ENCODE measurements at places on chromosomes 7 and 10.

DNA sequence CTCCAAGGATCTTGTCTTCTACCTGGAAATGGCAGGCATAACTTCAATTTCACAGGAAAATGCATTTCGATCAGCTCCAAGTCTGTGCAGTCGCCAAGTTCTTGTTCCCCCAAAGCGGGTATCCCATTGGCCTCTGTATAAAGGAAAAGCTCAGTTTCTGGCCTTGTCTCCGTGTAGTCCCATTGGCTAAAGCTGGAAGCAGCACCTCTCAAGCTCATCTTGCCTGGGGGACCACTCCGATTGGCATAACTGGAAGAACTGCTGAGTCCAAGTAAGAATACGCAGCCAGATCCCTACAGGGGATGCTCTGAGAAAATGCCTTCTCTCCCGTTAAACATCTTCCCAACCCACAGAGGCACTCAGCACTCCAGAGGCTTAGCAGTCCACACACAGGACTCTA is 205.2 kb downstream of the GFRA1 start:
- ATAC-seq: no peak

DNA sequence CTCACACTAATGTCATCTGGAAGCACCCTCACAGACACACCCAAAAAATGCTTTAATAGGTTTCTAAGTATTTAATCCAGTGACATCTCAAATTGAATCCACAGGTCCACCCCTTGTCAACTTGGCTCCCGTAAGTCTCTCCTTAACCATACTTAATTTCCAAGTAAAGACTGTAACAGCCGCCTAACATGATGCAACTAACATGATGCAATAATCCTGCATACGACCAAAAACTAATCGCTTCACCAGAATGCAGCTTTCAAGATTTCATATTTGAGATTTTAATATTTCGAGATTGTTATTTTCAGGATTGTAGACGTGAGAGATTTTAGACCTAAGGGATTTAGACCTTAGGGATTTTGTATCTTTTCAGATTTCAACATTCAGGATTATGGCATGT is 3.7 kb upstream of the HDAC9 start:
- no peak for ATAC-seq

DNA sequence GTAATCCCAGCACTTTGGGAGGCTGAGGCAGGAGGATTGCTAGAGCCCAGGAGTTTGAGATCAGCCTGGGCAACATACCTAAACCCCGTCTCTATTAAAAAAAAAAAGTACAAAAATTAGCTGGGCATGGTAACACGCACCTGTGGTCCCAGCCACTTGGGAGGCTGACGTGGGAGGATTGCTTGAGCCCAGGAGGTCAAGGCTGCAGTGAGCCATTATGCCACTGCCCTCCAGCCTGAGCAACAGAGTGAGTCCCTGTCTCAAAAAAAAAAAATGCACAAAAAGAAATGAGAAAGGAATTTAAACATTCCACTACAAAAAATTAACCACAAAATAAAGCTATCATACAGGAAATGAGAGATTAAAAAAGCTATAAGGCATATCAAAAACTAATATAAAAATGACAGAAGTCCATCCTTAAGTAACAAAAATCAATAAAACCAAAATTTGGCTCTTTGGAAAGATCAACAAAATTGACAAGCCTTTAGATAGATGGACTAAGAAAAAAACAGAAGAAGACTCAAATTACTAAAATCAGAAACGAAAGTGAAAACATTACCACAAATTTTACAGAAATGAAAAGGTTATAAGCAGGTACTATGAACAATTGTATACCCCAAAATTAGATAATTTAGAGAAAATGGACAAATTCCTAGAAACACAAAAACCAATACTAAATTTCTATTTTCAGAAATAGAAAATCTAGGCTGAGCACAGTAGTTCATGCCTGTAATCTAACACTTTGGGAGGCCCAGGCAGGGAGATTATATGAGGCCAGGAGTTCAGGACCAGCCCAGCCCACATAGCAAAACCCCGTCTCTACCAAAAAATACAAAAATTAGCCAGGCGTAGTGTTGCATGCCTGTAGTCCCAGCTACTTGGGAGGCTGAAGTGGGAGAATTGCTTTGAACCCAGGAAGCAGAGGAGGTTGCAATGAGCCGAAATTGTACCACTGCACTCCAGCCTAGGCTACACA is 42.4 kb upstream of the NANOS1 start:
- ATAC-seq: no peak

- ATAC-seq: no peak
Measured at GRCh38 chr10:126169899-126170298, 218.4 kb downstream of the ADAM12 start.

GRCh38 chr10:98172495-98172894 is 38.0 kb downstream of the R3HCC1L start:
- no peak for ATAC-seq

DNA sequence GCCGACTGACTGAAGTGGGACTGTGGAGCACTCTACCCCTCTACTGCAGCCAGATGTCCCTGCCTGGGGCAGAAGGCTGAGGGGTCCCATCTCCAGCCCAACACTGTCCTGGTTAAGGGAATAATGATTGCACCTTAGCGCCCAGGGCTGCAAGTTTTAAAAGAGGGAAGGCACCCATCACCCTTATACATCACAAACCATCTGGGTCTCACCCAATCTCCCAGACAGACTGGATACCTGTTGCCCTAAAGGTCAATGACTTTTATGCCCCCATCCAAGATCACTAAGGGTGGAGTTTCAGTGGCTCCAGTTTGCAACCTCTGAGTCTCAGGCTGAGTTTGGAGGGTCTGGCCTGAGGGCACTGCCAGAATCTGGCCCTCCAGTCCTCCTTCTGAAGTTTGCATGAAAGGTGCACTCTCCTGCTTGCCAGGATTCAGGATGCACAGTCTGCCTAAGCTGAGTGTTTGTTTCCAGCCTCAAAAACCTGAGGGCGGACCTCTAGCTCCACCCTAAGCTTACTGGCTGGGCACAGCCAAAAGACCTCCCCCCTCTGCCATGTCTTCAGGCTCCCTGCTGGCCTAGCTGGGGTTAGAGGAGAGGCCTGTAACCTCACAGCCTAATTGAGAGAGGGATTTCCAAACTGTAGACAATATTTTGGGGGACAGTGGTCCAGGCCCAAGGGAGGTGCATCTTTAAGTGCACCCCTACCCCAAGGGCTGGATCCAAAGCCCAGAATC is 2.5 kb upstream of the EMX2 start:
- ATAC-seq: no peak

GRCh38 chr7:115097175-115097671 is 175.3 kb downstream of the MDFIC start:
- no peak for ATAC-seq
